ENCODE measurements at places on chromosomes 5 and 9. TPM values are rescaled to one million over a fixed set of nuclear protein-coding genes. Genes with fewer than 3 reads are reported as not detected.

GRCh38 chr9:98108531-98109031, 10.4 kb downstream of the TRIM14 start:
- DNase-seq, result no peak

The SHISAL2B gene
- polyA plus RNA-seq, result not detected

The OGN gene
- 34.0 TPM for polyA plus RNA-seq

DNA sequence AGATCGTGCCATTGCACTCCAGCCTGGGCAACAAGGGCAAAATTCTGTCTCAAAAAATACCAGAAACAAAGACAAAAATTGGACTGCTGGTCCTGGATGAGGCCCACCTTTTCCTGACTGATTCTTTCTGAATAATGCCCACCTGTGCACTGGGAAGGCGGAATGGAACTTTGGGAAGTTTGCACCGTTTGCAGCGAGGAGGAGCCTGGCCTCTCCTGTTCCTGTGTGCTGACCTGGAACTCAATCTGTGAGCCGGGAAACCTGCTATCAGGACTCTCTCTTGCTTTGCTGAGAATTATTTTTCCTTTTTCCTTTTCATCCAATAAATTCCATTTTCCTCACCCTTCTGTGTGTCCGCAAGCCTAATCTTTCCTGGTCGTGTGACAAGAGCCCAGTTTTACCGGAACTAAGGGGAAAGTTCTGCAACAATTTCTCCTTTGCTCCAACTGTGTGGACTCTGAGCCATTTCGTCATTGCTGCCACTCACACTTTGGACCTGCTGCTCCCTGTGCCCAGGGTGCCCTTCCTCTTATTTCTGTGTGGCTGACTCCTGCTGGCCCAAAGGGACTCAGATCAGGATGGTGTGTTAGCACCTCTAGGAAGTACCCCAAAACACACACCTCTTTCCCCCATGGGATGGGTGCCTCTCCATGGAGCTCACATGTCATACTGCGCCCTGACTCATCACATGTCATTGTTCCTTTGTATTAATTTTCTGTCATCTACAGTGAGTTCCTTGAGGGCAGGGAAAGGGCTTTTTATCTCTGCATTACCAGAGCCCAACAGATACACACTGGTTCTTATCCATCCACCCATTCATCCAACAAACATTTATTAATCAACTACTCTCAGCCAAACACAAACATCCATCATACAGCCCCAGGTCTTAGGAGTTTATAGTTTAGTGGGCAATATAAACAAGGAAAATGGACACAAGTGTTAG, 4.7 kb upstream of the GLRX start:
- DNase-seq, result no peak

The ZNF608 gene
- 58.7 TPM for polyA plus RNA-seq

DNA sequence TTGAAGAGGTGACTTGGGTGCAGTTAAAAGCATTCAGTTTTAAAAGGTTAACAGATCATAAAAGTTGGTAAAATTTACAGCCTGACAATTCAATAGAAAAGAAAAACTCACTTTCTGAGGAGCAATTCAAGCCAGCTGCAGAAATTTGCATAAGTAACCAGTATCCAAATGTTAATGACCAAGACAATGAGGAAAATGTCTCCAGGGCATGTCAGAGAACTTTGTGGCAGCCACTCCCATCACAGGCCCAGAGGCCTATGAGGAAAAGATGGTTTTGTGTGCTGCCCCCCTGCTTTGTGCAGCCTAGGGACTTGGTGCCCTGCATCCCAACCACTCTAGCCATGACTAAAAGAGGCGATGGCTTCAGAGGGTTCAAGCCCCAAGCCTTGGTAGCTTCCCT, 1406.5 kb upstream of the ACO1 start:
- DNase-seq, result no peak

The ORM2 gene
- polyA plus RNA-seq, result not detected

DNA sequence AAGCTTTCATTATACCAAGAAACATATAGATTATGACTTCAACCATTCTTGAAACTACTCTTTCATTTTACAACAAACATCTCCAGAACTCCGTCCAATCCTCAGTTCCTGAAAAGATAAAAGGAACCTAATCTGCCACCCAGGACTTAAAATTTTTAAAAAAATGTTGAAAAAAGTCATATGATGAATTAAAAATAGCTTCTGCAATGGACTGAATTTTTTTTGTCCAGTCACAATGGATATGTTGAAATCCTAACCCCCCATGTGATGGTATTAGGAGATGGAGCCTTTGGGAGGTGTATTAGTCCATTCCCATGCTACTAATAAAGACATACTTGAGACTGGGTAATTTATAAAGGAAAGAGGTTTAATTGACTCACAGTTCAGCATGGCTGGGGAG, 2.7 kb upstream of the ALDH1A1 start:
- no peak for DNase-seq

The IFNA13 gene
- not detected for polyA plus RNA-seq

- DNase-seq, result no peak
Observed at GRCh38 chr9:86361176-86361575, 7.0 kb upstream of the TUT7 start.

DNA sequence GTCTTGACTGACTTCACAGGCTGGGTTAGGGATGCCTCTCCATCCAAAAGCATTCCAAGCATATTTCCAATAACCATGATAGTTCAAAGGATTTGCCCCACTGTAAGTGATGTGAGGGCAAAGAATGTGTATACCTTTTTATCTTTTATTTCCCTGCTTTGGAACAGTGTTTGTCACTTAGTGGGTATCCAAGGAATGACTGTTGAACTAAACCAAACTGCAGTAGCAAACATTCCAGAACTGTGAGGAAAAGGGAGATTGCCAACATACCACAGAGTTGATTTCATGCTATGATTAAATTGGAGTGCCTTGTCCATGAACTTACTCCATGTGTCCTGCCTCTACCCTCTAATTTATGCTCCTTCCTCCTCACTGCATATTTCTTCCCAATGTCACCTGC, 400.0 kb downstream of the KIAA0825 start:
- no peak for DNase-seq

- no peak for DNase-seq
Observed at GRCh38 chr5:61472172-61472958, 140.3 kb downstream of the ZSWIM6 start.

- no peak for DNase-seq
Observed at GRCh38 chr5:174188295-174188694, 142.8 kb downstream of the NSG2 start.

The CCDC171 gene
- polyA plus RNA-seq, result 4.5 TPM

- no peak for DNase-seq
Observed at GRCh38 chr9:1355656-1356055, 305.5 kb downstream of the DMRT2 start.

GRCh38 chr5:148902478-148902877, 76.1 kb downstream of the ADRB2 start:
- DNase-seq, result no peak

The C9orf85 gene
- 15.5 TPM for polyA plus RNA-seq

GRCh38 chr9:2015581-2016407, 647 bp downstream of the SMARCA2 start:
- DNase-seq, result no peak

DNA sequence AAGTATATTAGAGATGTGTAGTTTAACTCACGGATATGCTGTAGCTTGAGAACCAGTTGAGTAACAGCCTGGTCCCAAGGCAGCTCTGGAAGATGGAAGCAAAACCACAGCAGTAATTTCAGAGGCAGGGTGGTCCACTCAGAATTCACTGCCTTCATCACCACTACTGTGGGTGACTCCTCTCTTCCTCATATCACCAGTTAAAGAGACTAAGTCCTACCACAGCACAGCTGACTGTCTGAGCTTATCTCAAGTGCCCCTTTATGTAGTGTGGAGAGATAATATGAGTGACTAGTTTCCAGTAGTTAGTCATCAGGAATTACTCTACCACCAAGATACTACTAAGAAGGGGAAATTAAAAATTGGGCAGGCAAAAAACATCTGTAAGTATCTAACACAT, 1571.2 kb upstream of the C9orf72 start:
- DNase-seq, result no peak

DNA sequence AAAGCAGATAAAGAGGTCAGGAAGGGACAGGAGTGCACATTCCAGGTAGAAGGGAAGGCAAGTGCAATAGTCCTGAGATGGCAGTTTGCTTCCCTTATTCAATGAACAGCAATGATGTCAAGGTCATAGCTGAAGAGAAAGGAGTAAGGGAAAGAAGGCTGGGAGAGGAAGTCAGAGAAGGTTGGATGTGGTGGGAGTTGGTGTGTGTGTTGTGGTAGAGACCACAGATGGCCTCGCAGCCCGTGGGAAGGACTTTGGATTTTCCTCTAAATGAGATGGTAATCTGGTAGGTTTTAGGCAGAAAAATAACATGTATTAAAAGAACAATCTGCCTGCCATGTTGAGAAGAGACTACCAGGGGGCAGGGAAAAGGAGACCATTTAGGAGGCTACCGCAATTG, 25.1 kb upstream of the LPAR1 start:
- DNase-seq, result no peak

The TAF1L gene
- 0.10 TPM for polyA plus RNA-seq

The PRUNE2 gene
- polyA plus RNA-seq, result 11.5 TPM
